ENCODE measurements at places on chromosomes 1 and 21.

GRCh38 chr21:45478115-45478801 lies 64.0 kb downstream of the SLC19A1 start:
- H3K4me1 ChIP-seq, result peaks cover 4% of the 10 kb centered on the region
- DNase-seq, result peak; percentile 71
- H3K27me3 ChIP-seq, result peaks cover 99% of the 10 kb centered on the region
- H3K4me3 ChIP-seq, result peak overlapping the region; percentile 62
- no peak overlapping the region for H3K27ac ChIP-seq

DNA sequence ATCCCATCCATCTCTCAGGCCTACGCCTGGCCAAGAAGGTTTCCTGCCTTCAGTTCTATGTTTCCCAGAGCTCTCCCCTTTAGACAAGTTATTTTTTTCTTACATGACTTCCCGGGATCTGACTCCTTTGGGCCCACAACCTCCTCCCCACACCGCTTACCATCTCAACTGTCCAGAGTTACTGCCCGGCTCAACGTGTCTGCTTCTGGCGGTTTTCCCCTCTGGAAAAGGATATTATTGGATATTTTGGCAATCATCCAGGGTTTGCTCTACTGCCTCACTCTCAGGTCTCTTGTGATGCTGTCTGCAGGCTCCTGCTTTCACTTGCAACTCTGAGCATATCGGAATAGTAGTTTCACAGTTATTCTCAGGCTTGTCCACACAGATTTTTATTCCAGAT lies 318.2 kb upstream of the CAMK1G start:
- H3K4me3 ChIP-seq, result no peak overlapping the region
- no peak for DNase-seq
- no peaks in the 10 kb centered on the region for H3K36me3 ChIP-seq
- no peaks in the 10 kb centered on the region for H3K4me1 ChIP-seq
- no peak overlapping the region for H3K27ac ChIP-seq

- H3K27me3 ChIP-seq, result peaks cover 16% of the 10 kb centered on the region
- no peaks in the 10 kb centered on the region for H3K4me1 ChIP-seq
- no peak for DNase-seq
- H3K27ac ChIP-seq, result no peak overlapping the region
- H3K4me3 ChIP-seq, result no peak overlapping the region
- no peaks in the 10 kb centered on the region for H3K36me3 ChIP-seq
Measured at GRCh38 chr1:34101151-34101550, 63.9 kb downstream of the CSMD2 start.

- peaks cover 30% of the 10 kb centered on the region for H3K27me3 ChIP-seq
- peak overlapping the region; percentile 55 for H3K27ac ChIP-seq
- H3K36me3 ChIP-seq, result no peaks in the 10 kb centered on the region
- H3K4me1 ChIP-seq, result peaks cover 56% of the 10 kb centered on the region
Measured at GRCh38 chr21:35048183-35048601, 910 bp downstream of the RUNX1 start.

DNA sequence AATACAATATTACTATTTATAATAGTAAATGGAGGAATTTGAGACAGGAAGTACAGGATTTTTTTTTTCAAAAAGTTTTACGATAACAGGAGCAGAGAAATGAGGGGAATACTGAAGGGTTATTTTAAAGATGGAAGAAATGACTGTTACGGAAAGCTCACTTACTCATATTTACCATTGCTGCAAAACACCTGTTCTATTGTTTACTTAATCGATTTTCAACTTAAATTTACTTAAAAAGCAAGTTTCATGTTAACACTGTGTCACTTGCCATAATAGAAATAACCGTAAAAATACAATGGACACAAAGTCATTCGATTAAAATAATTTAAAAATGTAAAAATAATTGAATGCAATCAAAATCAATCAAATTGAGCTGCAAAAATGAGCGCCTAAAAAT lies 3.4 kb upstream of the EXO1 start:
- H3K27me3 ChIP-seq, result no peaks in the 10 kb centered on the region
- H3K4me3 ChIP-seq, result no peak overlapping the region
- H3K36me3 ChIP-seq, result no peaks in the 10 kb centered on the region
- no peak for DNase-seq

DNA sequence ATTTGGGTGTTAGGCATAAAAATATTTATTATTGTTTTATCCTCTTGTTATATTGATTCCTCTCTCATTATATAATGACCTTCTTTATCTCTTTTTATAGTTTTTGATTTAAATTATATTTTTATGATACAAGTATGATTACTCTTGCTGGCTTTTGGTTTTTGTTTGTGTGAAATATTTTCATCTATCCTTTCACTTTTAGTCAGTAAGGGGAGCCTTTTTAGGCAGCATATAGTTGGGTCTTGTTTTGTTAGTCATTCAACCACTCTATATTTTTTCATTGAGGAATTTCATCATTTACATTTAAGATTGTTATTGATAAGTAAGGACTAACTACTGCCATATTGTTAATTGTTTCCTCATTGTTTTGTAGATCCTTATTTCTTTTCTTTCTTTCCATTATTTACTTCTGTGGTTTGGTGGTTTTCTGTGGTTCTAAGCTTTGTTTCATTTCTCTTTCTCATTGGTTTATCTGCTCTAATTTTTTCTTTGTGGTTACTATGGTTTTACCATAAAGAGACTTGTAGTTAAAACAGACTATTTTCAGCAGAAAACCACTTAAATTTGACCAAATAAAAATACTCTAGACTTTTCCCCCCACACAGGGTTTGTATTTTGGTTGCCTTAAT lies 593.1 kb downstream of the NUF2 start:
- H3K4me3 ChIP-seq, result no peak overlapping the region
- peak; percentile 67 for DNase-seq
- H3K27ac ChIP-seq, result no peak overlapping the region
- H3K36me3 ChIP-seq, result no peaks in the 10 kb centered on the region

- no peaks in the 10 kb centered on the region for H3K27me3 ChIP-seq
- no peak overlapping the region for H3K4me3 ChIP-seq
- no peaks in the 10 kb centered on the region for H3K36me3 ChIP-seq
- DNase-seq, result no peak
- no peak overlapping the region for H3K27ac ChIP-seq
- no peaks in the 10 kb centered on the region for H3K4me1 ChIP-seq
Measured at GRCh38 chr21:32248571-32249461, 30.0 kb downstream of the MIS18A start.

- no peak for DNase-seq
- no peak overlapping the region for H3K27ac ChIP-seq
- H3K4me3 ChIP-seq, result no peak overlapping the region
- no peaks in the 10 kb centered on the region for H3K4me1 ChIP-seq
- peaks cover 8% of the 10 kb centered on the region for H3K36me3 ChIP-seq
- H3K27me3 ChIP-seq, result no peaks in the 10 kb centered on the region
Measured at GRCh38 chr1:40049725-40050124, 9.2 kb downstream of the CAP1 start.

Measured in MM.1S (cell line).